ENCODE measurements at places on chromosomes 5 and 9. TPM values are rescaled to one million over a fixed set of nuclear protein-coding genes. Genes with fewer than 3 reads are reported as not detected.

DNA sequence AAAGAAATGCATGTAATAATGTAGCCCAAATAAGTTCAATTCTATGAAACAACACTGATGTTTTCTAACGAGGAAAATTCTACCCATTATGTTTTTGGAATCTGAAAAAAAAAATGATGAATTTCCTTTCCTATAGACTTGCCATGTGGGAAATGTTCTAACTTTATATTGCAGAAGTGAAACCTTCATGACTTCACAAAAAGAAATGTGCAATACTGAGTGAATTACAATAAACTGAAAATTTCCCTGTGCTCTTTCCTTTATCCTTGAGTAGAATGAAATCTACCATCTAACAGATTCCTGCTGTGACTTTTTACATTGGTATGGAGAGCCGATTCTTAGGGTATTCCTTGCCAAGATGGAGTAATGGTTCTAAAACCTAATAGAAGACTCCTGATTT lies 1622.5 kb downstream of the MAT2B start:
- no peak overlapping the region for H3K4me3 ChIP-seq
- peaks cover 13% of the 10 kb centered on the region for H3K4me1 ChIP-seq
- peak; percentile 38 for DNase-seq
- H3K27ac ChIP-seq: peak overlapping the region; percentile 64
- H3K36me3 ChIP-seq: no peaks in the 10 kb centered on the region

NRARP gene
- polyA plus RNA-seq: not detected

CDX1 gene
- not detected for polyA plus RNA-seq

- DNase-seq: no peak
- no peak overlapping the region for H3K27ac ChIP-seq
- peaks cover 73% of the 10 kb centered on the region for H3K27me3 ChIP-seq
- H3K4me3 ChIP-seq: no peak overlapping the region
- no peaks in the 10 kb centered on the region for H3K4me1 ChIP-seq
Observed at GRCh38 chr5:73374520-73375190, 73.9 kb downstream of the FOXD1 start.

NTNG2 gene
- polyA plus RNA-seq: 5.0 TPM

SHOC1 gene
- not detected for polyA plus RNA-seq

FBP2 gene
- polyA plus RNA-seq: not detected

GRCh38 chr5:135221696-135222095 lies 177.3 kb downstream of the MACROH2A1 start:
- H3K4me1 ChIP-seq: peaks cover 41% of the 10 kb centered on the region
- no peak overlapping the region for H3K4me3 ChIP-seq
- H3K27me3 ChIP-seq: no peaks in the 10 kb centered on the region
- H3K27ac ChIP-seq: no peak overlapping the region
- H3K36me3 ChIP-seq: no peaks in the 10 kb centered on the region
- no peak for DNase-seq

FGF1 gene
- polyA plus RNA-seq: not detected

GPR150 gene
- polyA plus RNA-seq: not detected

PTGER4 gene
- 44.4 TPM for polyA plus RNA-seq

GRXCR2 gene
- polyA plus RNA-seq: not detected

DNA sequence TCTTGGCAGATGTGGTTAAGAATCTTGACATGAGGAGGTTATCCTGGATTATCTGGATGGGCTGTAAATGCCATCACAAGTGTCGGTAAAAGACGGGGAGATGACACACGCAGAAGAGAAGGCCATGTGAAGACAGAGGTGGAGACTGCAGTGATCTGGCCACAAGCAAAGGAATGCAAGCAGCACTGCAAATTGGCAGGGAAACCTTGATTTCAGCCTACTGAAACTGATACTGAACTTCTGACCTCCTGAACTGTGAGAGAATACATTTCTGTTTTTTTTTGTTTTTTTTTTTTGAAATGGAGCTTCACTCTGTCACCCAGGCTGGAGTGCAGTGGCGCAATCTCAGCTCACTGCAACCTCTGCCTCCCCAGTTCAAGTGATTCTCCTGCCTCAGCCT lies 92.4 kb upstream of the NFIL3 start:
- H3K36me3 ChIP-seq: no peaks in the 10 kb centered on the region
- H3K4me1 ChIP-seq: peaks cover 17% of the 10 kb centered on the region
- no peak overlapping the region for H3K27ac ChIP-seq
- no peak overlapping the region for H3K4me3 ChIP-seq

- H3K27me3 ChIP-seq: no peaks in the 10 kb centered on the region
- H3K27ac ChIP-seq: no peak overlapping the region
- H3K36me3 ChIP-seq: no peaks in the 10 kb centered on the region
- peaks cover 42% of the 10 kb centered on the region for H3K4me1 ChIP-seq
- peak overlapping the region; percentile 19 for H3K4me3 ChIP-seq
- DNase-seq: no peak
Observed at GRCh38 chr5:95068289-95068910, 216.5 kb downstream of the MCTP1 start.

DNA sequence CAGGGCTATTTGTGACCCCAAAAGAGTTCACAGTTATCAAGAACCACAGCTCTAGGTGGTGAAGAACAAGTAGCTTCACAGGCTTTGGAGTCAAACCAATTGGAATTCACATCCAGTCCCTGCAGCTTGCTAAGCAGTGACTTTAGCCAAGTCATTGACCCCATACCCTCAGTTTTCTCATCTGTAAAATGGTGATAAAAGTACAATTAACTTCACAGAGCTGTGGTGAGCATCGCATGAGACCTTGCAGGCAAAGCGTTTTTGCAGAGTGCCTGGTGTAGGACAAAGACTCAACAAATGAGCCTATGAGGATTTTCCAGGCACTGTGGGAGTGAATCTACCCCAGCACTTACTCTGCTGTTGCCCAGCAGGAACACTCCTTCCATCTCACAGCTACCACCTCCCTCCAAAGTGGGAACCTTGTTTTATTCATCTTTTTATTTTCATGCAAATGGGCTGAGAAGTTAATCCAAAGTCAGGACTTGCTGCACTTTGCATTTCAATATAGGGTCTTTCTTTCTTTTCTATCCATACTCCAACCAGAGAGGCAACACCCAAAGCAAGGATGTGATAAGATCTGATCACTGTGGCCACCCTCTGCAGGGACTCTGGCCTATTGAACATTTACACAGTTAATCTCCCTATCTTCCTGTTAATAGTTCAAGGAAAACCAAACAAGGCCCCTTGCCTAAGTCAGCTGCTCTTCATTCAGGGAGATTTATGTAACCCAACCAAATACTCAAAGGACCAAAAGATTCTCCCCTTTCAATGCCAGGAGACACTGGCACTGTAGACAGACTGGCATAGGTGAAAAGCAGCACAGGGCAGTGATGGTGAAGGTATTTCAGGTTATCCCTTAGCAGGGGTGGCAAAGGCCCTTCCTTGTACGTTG lies 41.9 kb downstream of the ABCA1 start:
- no peak for DNase-seq
- no peaks in the 10 kb centered on the region for H3K27me3 ChIP-seq

DNA sequence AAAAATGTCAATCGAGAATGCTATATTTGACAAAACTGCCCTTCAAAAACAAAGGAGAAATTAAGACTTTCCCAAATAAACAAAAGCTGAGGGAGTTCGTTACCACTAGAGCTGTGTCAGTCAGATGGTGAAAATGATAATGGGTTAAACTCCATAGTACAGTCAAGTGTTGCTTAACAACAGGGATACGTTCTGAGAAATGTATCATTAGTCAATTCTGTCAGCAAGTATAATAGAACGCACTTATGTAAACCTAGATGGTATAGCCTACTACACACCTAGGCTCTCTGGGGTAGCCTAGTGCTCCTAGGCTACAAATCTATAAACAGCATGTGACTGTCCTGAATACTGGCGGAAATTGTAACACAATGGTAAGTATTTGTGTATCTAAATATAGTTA lies 138.7 kb downstream of the DRD1 start:
- no peaks in the 10 kb centered on the region for H3K4me1 ChIP-seq
- no peaks in the 10 kb centered on the region for H3K36me3 ChIP-seq
- no peaks in the 10 kb centered on the region for H3K27me3 ChIP-seq

GRCh38 chr9:36937346-36937745 lies 96.7 kb downstream of the PAX5 start:
- H3K27ac ChIP-seq: no peak overlapping the region
- no peaks in the 10 kb centered on the region for H3K36me3 ChIP-seq
- no peaks in the 10 kb centered on the region for H3K27me3 ChIP-seq
- H3K4me1 ChIP-seq: no peaks in the 10 kb centered on the region

ACOT12 gene
- polyA plus RNA-seq: not detected

DNA sequence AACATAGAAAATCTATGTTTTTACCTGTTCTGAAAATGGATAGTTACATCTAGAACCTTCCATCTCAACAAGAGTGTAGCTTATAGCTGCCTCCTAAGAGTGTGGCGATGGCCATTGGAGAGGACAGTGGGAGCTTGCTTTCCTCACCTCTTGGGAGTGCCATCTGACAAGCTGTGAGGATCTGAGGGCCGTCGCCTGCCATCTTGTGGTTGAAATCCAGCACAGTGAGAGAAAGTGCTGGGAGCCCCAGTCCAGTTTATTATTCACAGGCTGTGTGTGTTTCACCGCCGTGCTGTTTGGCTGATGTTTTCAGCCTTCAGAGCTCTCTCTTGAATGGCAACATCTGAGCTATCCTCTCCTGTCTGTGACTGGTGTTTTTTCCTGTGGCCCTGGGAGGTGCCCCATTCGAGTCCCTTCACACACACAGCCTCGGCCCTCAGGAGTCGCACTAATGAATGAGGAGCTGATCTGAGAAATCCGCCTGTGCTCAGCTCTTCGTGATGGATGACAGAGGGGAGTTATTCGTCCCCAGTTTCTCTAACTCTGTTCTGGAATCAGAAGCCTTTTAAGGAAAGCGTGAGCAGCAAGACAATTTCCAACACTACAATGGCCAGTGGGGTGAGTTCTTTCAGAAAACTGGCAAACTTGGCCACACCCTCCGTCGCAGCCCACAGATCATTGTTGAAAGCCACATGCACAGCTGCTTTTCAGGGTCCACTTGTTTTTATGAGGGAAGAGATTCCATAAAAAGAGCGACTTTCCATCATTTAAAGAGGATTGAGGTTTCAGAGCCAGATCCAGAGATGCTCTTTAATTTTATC lies 170.3 kb downstream of the PDZD2 start:
- no peak overlapping the region for H3K27ac ChIP-seq
- no peaks in the 10 kb centered on the region for H3K36me3 ChIP-seq
- no peaks in the 10 kb centered on the region for H3K27me3 ChIP-seq
- DNase-seq: no peak
- no peak overlapping the region for H3K4me3 ChIP-seq

GRCh38 chr9:17528859-17529258 lies 50.0 kb upstream of the SH3GL2 start:
- no peak overlapping the region for H3K27ac ChIP-seq
- no peaks in the 10 kb centered on the region for H3K36me3 ChIP-seq
- no peak overlapping the region for H3K4me3 ChIP-seq
- H3K4me1 ChIP-seq: no peaks in the 10 kb centered on the region
- no peaks in the 10 kb centered on the region for H3K27me3 ChIP-seq

GRCh38 chr9:10005206-10005605 lies 607.6 kb downstream of the PTPRD start:
- H3K4me1 ChIP-seq: no peaks in the 10 kb centered on the region
- no peak overlapping the region for H3K27ac ChIP-seq
- H3K4me3 ChIP-seq: no peak overlapping the region

DNA sequence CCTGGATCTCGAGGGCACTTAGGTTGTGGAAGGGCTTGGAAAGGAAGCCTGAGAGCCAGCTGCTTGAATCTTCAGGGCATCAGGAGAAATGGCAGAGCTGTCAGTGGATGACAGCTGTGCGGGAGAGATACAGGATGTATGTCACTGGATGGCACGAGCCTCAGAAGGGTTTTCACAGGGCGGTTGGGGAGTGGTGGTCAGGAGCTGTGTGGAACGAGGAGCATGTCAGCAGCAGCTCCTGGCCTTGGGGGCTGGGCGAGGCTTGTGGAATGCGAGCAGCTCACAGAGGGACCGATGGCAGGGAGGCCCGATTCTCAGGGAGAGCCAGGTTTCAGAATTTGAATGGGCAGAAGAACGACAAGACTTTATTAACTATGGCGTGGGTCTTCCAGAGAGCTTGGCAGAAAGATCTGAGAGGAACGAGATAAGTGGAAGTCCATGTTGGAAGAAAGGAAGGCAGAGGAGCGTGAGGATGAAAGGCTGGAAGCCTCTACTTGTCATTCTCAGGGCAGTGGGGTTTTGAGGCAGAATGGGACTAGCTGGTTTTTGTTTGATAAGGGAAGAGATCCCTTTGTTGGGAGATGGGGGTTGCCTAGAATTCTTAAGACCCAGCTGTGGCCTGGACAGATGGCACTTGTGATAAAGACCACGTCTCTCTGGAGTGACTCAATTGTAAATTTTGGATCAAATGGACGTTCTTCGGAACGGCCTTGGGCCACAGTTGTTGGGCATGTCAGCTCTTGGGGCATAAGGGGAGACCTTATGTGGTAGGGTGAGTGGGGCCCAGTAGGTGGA lies 60.3 kb downstream of the SNX30 start:
- H3K4me3 ChIP-seq: no peak overlapping the region
- peaks cover 27% of the 10 kb centered on the region for H3K36me3 ChIP-seq
- no peak overlapping the region for H3K27ac ChIP-seq
- H3K4me1 ChIP-seq: peaks cover 25% of the 10 kb centered on the region
- no peaks in the 10 kb centered on the region for H3K27me3 ChIP-seq

UGT3A1 gene
- not detected for polyA plus RNA-seq
